Bronchus fibroblast of lung (primary cell): ENCODE measurements at places on chromosomes 5 and 9. TPM values are rescaled to one million over a fixed set of nuclear protein-coding genes. Genes with fewer than 3 reads are reported as not detected.

The PTGES gene
- total RNA-seq = 4.0 TPM in 2 replicates

The FAXDC2 gene
- total RNA-seq = 3.1 and 4.7 TPM in 2 replicates

The C5orf58 gene
- total RNA-seq = not detected in 2 replicates

The ZBED3 gene
- total RNA-seq = 1.5 and 2.2 TPM in 2 replicates

The ANXA2R gene
- total RNA-seq = 1.6 and 2.0 TPM in 2 replicates

The PCDHGB4 gene
- 4.0 and 4.4 TPM in 2 replicates for total RNA-seq

The PCDHAC2 gene
- not detected in 2 replicates for total RNA-seq

The BAAT gene
- under 0.01 TPM in 1 of 2 replicates, not detected in the other for total RNA-seq

The FREM1 gene
- 0.17 and 0.30 TPM in 2 replicates for total RNA-seq

The GPR150 gene
- 0.34 and 0.59 TPM in 2 replicates for total RNA-seq

The SOWAHA gene
- under 0.01 TPM in 1 of 2 replicates, not detected in the other for total RNA-seq

The PRELID2 gene
- 10.9 and 11.9 TPM in 2 replicates for total RNA-seq

The PFN3 gene
- not detected in 2 replicates for total RNA-seq

The ANGPTL2 gene
- total RNA-seq = 4.6 and 4.9 TPM in 2 replicates

The TAF1L gene
- total RNA-seq = not detected in 2 replicates

The FBN2 gene
- 52.6 and 57.0 TPM in 2 replicates for total RNA-seq

The ANKRD31 gene
- total RNA-seq = under 0.01 TPM in 2 replicates

The ZNF367 gene
- total RNA-seq = 3.9 and 5.2 TPM in 2 replicates

The OSTF1 gene
- 40.0 and 40.3 TPM in 2 replicates for total RNA-seq

The ITK gene
- total RNA-seq = not detected in 2 replicates

The MLANA gene
- total RNA-seq = not detected in 2 replicates

The CTNND2 gene
- not detected in 2 replicates for total RNA-seq

The MRPS27 gene
- total RNA-seq = 84.0 and 100 TPM in 2 replicates

The PITX1 gene
- 2.9 and 3.1 TPM in 2 replicates for total RNA-seq

The RIGI gene
- total RNA-seq = 3.4 and 4.4 TPM in 2 replicates

The CDX1 gene
- not detected in 2 replicates for total RNA-seq

The CFAP77 gene
- total RNA-seq = not detected in 2 replicates

The PKD2L2 gene
- total RNA-seq = not detected in 2 replicates

The OR1Q1 gene
- not detected in 2 replicates for total RNA-seq

The AK8 gene
- total RNA-seq = 0.34 and 0.59 TPM in 2 replicates

The SH3TC2 gene
- total RNA-seq = 1.0 and 1.3 TPM in 2 replicates

The MORN5 gene
- total RNA-seq = not detected in 2 replicates

The SOHLH1 gene
- not detected in 2 replicates for total RNA-seq

The CDH9 gene
- total RNA-seq = not detected in 2 replicates

The CER1 gene
- total RNA-seq = not detected in 2 replicates

The NUTM2G gene
- total RNA-seq = not detected in 2 replicates

The LHX2 gene
- total RNA-seq = 0.15 TPM in 1 of 2 replicates, not detected in the other

The HMCN2 gene
- total RNA-seq = not detected in 2 replicates

The QRFP gene
- total RNA-seq = not detected in 2 replicates

The ELAVL2 gene
- total RNA-seq = not detected in 2 replicates

The WNK2 gene
- under 0.01 TPM in 1 of 2 replicates, not detected in the other for total RNA-seq

The SPATA31A3 gene
- total RNA-seq = not detected in 2 replicates

The GALNT12 gene
- total RNA-seq = 5.5 TPM in 2 replicates

The IL4 gene
- not detected in 2 replicates for total RNA-seq

The SH3GL2 gene
- 0.30 and 0.34 TPM in 2 replicates for total RNA-seq

The SPATA31D4 gene
- total RNA-seq = not detected in 2 replicates
